ENCODE measurements at places on chromosomes 4 and X.

DNA sequence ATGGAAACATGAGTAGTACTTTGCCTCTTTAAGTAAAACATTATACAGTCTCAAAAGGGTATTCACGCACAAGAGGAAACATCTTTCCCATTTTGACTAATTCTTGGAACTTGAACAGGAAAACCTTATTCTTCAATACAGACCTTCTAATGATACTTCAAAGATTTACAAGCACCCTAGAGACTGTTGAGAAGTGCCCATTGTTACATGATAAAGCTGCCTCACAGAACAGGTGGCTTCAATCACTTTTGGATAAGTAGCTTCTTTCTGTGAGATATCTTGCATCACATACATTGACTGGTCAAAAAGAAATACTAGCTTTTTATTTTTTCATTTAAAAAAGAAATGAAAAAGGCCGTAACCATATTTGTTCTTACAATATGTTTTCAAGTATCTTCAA lies 219.4 kb downstream of the EPHA5 start:
- no peak for DNase-seq

DNA sequence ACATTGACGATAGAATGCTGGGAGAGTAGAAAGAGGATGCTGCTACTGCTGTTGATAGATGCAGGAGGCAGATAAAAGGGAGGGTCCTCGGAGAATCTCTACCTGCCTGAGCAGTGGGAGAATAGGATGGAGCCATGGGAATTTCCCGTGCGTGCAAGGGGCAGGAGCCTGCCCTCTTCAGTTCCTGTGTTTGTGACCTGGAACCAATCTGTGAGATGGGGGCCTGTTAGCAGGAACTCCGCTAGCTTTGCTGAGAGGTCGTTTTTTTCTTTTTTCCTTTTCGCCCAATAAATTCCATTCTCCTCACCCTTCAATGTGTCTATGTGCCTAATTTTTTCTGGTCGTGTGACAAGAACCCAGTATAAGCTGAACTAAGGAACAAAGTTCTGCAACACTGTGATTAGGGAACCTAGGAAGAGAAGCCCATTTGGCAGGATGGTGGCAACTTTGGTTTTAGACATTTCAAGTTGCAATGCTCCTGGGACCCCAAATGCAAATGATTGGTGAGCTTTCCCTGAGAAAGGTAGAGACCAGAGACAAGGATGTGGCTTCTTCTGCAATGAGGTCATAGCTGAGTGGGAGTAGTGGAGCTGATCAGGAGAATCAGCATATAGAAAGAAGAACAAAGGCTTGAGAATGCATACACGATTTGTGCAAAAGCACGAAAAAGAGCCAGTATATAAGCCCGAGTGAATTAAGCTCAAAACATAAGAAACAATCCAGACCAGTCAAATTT lies 23.9 kb downstream of the SLC39A8 start:
- no peak for DNase-seq

- DNase-seq, result no peak
These were observed 35.7 kb downstream of the FANCB start for GRCh38 chrX:14837155-14837554.

- no peak for DNase-seq
These were observed 135.0 kb upstream of the SCML1 start for GRCh38 chrX:17602245-17602644.

GRCh38 chr4:170652571-170652970 lies 562.8 kb upstream of the AADAT start:
- DNase-seq, result no peak

DNA sequence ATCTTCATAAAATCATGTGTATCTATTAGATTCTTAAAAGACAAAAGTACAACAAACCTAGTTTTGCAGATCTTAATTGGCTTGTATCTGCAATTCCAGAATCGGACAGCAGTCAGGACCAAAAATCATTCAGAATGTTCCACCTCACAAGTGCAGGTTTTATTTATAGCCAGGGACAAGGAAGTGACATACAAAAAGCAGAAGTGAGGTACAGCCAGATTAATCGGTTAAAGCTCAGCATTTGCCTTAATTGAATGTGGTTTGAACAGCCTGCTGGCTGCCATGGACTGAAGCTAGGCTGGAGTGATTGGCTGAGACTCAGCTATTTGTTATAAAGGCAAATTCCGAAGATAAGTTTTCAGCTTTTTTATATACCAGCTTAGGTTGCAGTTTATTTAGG lies 932.6 kb downstream of the C4orf33 start:
- DNase-seq, result no peak

DNA sequence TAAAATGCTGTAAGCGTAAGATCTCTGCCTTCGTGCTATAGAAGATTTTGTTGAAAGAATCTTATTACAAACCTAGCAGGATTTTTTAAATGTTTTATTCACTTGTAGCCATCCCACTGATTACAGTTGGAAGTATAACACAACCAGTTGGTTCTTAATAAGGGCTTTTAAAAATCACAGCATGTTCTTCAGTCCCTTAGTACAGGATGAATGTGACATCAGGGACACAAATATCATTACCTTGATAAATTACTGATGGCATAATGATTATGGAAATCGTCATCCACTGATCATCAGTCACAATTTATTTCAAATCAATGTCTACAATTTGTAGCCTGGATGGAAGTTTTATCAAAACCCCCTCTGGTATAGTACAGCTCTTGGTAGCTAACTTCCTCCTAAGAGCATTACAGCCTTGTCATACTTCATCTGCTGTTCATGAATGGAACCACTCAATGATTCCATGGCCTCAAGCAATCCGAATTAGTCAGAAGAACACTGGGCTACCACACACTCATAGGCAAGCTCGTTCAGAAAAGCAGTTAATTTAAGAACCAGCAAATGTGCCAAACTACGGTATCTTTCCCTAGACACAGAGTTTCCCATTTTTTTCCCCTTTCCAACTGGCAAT lies 389.2 kb upstream of the TENM3 start:
- no peak for DNase-seq

DNA sequence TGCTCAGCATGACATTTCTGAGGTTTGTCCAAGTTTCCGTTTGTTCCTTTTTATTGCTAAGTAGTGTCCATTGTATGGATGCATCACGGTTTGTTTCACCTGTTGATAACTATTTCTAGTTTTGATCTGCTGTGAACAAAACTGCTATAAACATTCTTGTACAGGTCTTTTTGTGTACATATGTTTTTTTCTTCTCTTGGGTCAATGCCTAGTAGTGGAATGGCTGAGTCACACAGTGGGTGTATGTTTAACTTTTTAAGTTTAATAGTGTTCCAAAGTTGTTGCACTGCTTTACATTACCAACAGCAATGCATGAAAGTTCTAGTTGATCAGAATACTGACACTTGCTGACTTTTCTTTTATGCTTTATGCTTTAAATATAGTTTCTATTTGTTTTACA lies 76.7 kb downstream of the MAOB start:
- no peak for DNase-seq

- no peak for DNase-seq
These were observed 442.0 kb upstream of the ADGRL3 start for GRCh38 chr4:60757986-60758680.

DNA sequence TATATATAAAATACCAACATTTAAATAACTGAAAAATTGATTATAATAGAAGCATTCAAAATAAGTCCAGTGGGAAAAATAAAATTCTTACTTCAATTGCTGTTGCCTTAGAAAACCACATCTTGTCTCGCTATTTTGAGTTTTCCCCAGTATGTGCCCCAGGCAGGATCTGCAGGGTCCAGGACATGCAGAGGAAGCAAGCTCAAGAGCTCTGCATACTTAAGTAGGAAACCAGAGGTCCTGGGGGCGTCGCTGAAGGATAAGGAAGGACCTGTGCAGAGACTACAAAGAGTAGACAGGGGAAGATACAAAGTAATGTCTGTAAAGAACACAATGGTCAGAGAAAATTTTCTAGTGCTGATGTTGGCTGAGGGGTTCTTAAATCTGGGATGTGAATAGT lies 310.5 kb upstream of the EMCN start:
- DNase-seq, result no peak

- no peak for DNase-seq
These were observed 23.1 kb downstream of the SETD7 start for GRCh38 chr4:139532947-139533346.

DNA sequence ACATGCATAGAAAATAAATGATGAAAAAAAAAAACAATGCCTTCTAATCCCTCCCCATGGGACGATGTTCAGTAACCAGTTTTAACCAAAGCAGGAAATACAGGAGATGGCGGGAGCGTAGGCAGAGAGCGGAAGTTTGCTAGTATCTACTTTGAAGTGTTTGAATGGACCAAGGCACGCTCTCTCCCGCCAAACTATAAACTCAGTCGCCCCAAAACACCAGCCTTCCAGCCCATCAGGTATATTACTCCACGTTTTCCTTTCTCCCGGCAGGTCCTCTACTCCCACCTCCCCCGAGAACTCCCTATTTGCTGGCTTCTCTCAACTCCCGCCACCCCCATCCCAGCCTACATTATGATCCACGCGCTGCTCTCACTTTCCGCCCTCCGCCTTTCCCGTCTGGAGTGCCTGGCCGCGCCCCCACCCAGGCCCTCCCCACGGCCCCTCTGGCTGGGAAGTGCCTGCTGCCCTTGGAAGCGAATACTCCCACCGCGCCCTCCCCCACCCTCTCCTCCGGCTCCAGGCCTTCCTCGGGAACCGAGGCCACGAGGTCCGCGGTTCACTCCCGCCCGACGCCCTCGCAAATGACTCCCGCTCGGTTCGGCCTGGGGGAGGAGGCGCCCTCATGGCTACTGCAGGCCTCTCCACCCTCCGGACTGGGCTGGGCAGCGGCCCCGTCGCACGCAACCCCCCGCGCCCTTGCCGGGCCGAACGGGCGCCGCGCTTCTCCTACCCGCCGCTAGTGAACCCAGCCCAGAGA lies 723 bp downstream of the DHX15 start:
- peak; percentile 4 for DNase-seq

DNA sequence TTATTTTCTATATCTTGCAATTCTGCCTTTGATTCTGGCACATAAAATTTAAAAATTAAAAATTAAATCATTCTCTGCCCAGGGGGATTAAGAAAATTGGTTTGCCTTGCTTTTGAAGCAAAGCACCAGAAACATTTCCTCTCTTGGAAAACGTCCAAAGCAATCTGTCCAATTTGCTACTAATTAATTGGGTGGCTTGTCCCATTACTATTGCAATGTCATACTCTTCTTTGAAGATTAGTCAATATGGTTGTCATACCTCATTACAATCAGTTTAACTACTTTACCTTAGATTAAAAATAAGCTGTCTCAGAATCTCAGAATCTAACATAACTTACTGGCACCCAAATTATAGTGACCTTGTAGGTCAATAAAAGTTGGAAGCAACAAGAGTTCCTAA lies 208.8 kb downstream of the TMA16 start:
- no peak for DNase-seq

DNA sequence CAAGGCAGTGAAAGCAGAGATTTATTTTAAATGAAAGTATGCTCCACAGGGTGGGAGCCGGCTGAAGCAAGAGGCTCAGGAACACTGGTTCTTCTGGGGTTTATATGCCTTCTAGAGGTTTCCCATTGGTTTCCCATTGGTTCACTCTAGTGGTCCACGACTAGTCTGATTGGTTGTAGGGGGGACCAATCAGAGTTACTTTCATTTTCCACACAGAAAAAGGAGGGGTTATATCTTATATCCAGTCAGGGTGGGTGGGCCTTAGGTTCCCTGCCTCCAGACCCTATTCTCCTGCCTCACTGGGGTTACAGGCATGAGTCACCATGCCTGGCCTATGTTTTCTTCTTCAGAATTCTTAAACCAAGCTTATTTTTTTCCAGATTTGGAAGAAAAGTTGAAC lies 101.6 kb downstream of the KLHL8 start:
- DNase-seq, result no peak

DNA sequence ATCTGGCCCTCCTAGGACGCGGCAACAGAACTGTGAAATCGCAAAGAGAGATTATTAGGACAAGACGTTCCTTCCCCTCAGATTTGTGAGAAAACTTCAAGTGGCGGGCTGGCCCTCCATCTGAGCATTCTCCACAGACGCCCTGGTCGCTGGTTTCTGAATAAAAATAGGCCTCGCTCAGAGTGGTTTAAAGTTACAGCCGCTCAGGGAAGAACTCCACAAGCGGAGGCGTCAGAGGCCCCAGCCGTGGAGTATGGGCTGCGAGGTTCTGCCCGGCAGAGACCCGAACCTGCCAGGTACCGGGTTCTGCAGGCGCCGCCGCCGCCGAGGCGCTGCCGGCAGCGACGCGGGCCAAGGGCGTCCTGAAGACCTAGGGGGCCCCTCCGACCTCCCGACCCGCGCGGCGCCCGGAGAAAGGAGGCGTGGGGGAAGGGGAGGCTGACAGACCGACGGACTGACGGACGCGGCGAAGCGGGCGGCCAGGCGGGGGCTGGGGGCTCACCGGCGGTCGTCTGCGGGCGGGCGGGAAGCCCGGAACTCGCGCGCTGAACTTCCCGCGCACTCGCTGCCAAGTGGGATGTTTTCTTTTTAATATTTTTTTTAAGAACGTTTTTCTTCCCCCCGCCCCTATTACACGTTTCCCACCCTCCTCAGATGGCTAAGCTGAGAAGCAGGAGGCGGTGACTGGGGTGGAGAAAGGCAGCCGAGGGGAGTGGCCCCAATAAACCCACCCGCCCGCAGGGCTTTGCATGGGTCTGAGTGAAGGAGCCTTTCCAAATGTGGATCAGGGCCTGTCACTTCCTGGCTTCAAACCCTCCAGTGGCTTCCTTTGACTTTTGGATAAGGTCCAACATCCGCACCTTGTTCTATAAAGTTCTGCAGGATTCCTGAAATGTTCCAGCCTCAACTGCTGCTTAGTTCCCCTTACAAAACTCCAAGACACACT lies at the start of gene PABPC4L:
PABPC4L (minus strand) TSS at position 574 of the 946 bp plus-strand sequence. CDS start 770 bp downstream, outside the sequence.
- peak; percentile 49 for DNase-seq

DNA sequence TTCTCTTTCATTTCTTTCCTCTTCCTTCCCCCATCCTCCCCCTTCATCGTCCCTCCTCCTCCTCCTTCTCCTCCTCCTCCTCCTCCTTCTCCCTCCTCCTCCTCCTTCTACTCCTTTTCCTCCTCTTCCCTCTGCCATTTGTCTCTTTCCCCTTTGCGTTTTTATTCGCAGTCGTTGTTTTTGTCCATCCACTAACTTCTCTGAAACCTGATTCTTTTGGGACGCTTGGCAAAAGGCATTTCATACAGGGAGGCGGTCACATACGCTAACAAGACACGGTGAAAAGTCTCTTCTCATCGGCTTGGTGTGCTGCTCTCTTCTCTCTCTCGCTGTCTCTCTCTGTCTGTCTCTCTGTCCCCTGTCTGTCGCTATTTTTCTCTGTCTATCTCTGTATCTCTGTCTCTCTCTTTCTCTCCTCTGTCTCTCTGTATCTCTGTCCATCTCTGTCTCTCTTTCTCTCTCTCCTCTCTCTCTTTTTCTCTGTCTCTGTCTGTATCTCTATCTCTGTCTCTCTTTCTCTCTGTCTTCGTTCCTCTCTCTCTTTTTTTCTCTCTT lies 5.4 kb upstream of the SHOX start:
- no peak for DNase-seq

DNA sequence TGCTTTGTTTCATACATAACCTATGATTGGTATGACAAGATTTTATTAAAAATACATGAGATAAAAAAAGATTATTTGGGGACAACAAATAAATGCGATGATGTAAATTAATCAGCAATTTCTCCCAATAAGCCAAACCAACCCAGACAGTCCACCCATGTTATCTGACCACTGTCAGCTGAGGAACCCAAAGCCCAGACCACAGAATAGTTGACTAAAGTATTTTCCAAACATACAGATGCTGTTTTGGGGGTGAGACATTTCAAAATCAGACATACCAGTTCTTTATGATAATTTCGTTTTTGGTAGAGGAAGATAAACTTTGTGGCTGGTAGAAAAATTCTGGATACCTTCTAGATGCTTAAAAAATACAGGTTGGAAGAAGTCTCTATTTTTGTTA lies 650.8 kb upstream of the FAM241A start:
- DNase-seq, result no peak
